ENCODE measurements at places on chromosomes 5 and 9.

GRCh38 chr5:39132128-39132447 lies 57.9 kb upstream of the RICTOR start:
- DNase-seq = no peak

DNA sequence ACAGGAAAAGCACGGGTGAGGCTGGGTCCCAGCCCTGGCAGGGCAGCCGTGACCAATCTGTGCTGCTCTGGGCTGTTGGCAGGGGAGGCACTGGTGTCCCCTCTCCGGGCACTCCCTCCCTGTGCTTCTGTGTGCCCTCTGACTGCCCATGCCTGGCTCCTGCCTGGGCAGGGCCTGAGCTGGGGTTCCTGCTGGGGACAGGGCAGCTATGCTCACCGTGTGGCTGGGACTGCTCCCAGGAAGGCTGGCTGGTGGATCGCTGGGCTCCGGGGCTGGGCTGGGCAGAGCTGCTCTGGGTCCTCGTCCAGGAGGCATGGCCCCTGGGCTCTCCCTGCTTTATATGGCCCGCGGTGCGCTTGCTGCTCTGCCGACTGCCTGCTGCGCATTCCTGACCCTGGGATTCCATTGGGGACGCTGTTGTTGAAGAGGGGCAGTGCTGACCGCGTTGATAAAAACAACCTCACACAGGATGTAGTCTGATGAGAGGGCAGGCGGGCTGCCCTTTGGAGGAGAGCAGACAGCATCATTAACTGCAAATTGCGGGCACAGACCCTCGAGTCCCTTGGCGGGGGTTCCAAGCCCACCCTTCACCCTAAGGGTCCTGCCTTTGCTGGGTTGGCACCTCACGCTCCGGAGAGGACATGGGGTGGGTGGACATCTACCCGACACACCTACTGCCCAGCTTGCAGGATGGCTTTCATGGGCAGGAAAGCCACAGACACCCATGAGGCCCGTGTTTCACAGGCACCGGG lies 955 bp downstream of the QRFP start:
- no peak for DNase-seq

GRCh38 chr9:133991214-133991921 lies 756 bp downstream of the VAV2 start:
- DNase-seq = no peak

GRCh38 chr9:99046542-99047071 lies 58.3 kb upstream of the TGFBR1 start:
- DNase-seq = no peak

DNA sequence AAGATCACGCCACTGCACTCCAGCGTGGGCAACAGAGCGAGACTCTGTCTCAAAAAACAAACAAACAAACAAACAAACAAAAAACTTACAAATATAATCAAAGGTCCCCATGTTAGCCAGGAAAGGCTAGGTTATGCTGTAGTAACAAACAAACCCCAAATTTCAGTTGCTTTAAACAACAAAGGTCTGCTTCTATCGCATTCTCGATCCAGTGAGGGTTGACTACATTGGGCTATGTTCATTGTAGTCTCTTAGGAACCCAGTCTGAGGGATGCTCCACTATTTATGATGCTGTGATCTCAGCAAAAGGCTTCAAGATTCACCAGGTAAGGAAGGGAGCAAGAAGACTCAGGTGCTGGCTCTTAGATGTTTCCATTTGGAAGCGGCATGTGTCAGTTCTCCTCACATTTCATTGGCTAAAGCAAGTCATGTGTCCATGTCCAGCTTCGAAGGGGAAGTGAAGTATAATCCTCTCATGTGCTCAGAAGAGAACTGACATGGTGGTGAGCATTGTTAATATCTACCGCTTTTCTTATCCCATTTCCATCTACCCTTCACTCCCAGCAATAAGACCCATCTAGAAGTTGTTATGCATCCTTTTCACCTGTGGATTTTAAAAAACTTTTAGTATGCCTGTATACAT lies 26.5 kb upstream of the NEK6 start:
- DNase-seq = no peak

DNA sequence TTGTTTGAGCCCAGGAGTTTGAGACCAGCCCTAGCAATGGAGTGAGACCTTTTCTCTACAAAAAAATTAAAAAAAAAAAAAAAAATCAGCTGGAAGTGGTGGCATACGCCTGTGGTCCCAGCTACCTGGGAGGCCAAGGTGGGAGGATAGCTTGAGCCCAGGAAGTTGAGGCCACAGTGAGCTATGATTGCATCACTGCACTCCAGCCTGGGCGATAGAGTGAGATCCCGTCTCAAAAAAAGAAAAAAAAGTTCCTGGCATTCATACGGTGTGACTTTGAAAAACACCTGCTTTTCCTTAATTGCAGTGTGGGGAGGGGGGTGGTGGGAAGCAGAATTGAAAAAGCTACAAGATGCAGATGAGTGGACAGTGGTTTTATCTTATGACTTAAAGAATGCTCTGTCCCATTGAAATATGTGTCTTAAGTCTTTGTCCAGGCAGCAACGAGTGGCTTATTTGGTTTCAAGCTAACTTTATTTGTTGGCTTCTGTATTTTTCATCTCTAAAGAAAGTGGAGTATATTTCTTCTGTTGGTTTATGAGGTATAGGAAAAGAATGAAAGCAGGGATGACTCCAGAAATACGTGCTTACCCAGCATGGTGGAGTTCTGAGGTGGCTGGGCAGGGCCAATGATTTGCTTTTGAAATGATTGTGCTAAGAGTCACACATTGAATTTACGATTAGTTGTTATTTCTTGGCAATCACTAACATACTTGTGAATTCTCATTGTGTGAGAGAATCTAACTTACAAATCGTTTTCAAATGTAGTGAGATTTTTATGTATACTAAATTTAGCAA lies 27.8 kb downstream of the ROPN1L start:
- DNase-seq = no peak

- no peak for DNase-seq
Measured at GRCh38 chr5:141382469-141383294, at the start of gene PCDHGA7. Gene PCDHGA7 (plus strand): TSS chr5:141382742. CDS start chr5:141382900, 158 bp downstream.

- DNase-seq = no peak
Measured at GRCh38 chr5:41371738-41372137, 138.7 kb downstream of the PLCXD3 start.

- DNase-seq = no peak
Measured at GRCh38 chr5:143865426-143866025, 53.6 kb downstream of the HMHB1 start.

DNA sequence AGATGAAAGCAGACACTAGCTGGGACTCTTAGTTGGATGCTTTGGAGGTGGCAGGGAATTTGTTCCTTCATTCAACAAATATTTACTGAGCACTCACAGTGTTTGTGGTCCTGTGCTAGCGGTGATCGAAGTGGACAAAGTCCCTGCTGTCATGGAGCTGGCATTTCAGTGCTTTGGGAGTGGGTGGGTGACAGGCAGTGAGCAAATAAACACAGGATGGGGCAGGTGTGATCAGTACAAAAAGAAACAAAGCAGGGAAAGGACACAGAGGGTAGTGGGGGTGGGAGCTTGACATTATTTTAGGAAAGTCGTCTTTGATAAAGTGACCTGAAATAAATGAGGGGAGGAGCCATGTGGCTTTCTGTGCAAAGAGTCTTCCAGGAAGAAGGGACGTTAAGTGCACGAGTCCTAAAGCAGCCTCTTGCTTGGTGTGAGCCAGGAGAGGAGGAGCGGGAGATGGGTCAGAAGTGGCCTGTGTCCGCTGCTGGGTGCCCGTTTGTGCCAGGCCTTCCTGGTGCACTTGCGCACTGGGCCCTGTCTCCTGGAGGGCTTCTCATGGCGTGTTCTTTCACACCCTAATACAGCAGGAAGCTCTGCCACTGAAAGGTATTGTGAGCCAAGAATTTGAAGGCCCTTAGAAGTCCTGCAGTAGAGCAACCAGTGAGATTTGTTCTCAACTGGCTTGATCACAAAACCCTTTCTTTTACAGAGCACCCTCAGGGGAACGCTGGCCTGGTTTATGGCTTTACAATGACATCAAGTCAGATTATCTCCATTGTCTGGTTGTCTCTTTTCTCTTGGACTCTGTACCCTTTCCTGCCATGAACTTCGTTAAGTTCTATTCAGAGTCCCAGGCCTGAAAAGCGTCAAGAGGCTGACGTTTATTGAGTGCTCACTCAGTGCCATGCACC lies 14.8 kb downstream of the NDST1 start:
- DNase-seq = no peak

DNA sequence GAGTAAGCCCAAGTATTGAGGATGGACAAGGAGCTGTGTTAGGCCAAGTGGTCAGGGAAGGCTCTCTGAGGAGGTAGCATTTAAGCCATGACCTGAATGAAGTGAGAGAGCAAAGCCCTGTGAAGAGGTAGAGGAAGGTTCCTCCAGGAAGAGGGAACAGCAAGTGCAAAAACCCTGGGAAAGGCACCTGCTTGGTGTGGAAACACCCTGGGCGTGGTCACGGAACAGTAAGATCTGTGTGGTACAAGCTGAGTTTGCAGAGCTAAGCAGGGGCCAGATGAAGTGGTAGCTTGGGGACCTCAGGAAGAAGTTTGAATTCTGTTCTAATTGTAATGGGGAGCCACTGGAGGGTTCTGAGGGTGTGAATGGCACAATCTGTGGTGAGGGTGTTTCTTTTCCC lies 310.2 kb downstream of the ARHGAP26 start:
- DNase-seq = no peak

GRCh38 chr9:79700607-79701360 lies 129.0 kb downstream of the TLE4 start:
- no peak for DNase-seq

DNA sequence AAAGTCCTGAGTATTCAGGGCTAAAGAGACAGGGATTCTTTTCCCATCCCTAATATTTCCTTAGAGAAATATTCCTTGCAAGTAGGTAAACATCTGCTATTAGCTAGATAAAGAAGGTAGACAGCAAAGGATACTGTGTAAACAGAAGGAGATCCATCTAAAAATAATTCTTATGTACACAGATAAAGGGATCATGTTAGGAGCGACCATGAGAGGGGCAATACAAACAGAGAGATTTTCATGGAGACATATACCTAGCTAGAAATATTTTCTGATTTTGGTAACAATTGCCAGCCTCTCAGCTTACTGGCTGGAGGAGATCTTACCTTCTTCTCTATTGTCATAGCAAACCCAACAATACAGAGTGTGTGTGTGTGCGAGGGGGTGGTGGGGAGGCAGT lies 184.6 kb upstream of the DMAC1 start:
- DNase-seq = no peak

DNA sequence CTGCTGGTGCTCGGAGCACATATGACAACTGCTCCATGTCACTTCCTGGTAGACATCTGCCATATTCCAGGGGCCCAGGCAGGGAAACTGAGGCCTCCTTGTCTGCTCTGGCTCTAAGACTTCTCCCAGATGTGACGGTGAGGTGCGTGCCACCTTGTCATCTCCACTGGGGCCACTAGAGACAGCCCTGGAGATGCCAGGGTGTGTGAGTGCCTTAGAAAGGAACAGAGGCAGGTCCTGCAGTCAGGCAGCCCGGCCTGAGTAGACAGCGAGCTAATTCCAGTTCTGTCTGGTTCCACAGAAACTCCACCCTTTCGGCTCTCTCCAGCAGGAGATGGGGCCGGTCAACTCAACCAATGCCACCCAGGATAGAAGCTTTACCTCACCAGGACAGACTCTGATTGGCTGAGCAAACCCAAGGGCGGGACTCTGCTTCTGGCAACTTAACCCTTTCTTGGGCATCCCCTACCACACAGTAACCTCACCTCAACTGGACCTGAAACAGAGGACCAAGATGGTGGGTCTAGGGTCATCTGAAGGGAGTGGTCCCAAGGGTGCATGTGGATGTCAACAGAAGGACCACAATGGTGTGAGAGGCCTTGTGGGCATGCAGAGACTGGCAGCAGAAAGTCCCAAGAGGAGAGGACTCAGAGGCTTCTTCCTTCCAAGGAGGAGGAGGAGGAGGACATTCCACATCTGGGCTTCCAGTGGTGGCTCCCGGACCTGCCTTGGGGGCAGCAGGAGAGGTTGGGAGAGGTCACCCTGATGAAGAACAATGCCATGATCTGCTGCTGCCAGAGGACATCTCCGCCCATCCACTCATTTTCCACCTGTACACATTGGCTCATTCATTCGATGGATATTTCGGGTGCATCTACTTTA lies 77.7 kb downstream of the RGS3 start:
- DNase-seq = no peak

GRCh38 chr5:142013734-142014521 lies 1.1 kb upstream of the GNPDA1 start:
- no peak for DNase-seq

DNA sequence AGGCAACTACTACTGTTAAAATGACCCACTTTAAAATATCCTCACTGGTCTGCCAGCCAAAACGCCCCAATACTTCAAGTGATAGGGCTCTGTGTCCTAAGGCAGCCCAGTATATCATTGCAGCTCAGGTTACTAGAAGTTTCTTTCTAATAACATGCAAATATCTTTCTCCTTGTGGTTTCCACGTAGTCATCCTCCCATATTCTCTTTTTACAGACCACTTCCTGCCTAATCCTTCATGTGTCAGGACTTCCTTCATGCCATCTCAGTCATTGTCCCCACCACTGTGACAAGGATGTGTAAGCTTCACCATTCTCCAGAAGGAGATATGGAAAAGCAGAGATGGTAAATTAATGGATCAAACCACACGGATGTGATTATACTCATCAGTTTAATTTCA lies 813.7 kb downstream of the MAT2B start:
- DNase-seq = no peak

- no peak for DNase-seq
Measured at GRCh38 chr9:120336021-120336752, 243.8 kb downstream of the CDK5RAP2 start.

DNA sequence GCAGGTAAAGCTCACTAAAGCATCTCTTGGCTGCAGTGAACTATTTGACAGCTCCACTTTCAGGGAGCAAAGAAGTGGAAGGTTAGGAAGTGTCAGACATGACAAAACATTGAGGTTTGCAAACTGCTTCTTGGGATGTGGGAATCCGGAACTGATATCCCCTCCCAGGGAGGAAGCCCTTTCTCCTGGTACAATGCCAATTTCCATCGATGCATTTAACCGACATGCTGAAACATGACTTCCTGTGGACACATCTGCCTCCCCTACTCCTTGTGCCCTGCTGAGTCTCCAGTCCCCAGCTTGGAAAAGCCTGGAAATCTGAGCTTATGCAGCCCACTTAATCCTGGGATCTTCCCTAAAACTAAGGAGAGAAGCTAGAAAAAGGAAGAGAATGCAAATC lies 323.1 kb upstream of the DAP start:
- DNase-seq = no peak

DNA sequence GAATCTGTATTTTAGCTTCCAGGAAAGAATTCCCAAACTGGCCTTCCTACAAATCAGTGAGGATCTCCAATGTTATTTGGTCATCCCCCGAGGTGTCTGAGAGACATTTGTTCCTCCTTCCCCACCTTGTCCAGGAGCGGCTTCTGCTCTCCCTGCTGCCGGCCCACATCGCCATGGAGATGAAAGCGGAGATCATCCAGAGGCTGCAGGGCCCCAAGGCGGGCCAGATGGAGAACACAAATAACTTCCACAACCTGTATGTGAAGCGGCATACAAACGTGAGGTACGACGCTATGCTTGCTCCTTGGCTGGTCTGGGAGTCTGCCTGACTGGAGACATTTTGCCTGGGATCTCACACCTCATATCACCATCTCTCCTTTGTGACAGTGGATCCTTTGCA lies 160.4 kb downstream of the CFAP90 start:
- DNase-seq = no peak

Measured in D721Med (cell line).